ENCODE measurements at places on chromosomes 13 and 19.

- DNase-seq: peak; percentile 99
Measured at GRCh38 chr13:44435142-44435918, 61.7 kb downstream of the SERP2 start.

GRCh38 chr13:44158881-44159632, 214.6 kb upstream of the SERP2 start:
- no peak for DNase-seq

GRCh38 chr19:39641773-39642172, 13.9 kb upstream of the LGALS16 start:
- no peak for DNase-seq

- no peak for DNase-seq
Measured at GRCh38 chr19:11554160-11554559, 4.9 kb downstream of the ELOF1 start.

GRCh38 chr13:112252804-112253590, 123.2 kb upstream of the SPACA7 start:
- no peak for DNase-seq

- no peak for DNase-seq
Measured at GRCh38 chr13:31638577-31638976, 100.7 kb upstream of the RXFP2 start.

DNA sequence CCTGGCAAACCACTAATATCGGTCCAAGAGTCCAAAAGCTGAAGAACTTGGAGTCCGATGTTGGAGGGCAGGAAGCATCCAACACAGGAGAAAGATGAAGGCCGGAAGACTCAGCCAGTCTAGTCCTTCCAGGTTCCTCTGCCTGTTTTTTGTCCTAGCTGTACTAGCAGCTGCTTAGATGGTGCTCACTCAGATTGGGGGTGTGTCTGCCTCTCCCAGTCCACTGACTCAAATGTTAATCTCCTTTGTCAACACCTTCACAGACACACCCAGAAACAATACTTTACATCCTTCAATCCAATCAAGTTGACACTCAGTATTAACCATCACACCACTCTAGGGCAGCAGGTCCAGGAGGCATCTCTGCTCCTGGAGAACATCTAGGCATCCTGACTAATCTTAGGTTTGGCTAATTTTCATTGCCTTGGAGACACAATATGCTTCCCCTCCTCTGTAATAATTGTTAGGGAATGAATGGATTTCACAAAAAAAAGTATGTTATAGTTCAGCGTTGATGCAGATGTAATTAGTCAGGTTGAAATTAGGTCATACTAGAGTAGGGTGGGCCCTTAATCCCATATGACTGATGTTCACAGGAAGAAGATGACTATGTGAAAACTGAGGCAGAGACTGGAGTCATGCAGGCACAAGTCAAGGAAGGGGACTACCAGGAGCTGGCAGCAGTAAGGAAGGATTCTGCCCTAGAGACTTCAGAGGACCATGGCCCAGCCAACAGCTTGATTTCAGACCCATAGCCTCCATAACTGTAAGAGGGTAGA, 183.4 kb downstream of the RBM26 start:
- no peak for DNase-seq

DNA sequence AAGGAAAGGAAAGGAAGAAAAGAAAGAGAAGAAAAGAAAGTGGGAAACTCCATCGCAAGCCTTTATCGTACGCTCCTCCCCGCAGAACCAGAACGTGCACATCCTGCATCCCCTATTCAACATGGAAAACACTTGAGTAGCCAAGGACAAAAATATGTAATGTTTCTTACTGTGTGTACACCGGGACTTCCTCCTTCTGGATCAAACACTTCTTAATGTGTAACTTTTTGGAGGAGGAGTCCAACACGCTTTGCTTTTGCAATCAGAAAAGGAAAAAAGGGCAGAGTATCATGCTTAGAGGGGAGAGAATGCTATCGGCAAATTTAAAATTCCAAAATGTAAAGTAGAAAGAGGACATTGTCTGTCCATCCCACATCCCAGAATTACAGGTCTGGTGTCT, 7.8 kb upstream of the SHFL start:
- DNase-seq: no peak

DNA sequence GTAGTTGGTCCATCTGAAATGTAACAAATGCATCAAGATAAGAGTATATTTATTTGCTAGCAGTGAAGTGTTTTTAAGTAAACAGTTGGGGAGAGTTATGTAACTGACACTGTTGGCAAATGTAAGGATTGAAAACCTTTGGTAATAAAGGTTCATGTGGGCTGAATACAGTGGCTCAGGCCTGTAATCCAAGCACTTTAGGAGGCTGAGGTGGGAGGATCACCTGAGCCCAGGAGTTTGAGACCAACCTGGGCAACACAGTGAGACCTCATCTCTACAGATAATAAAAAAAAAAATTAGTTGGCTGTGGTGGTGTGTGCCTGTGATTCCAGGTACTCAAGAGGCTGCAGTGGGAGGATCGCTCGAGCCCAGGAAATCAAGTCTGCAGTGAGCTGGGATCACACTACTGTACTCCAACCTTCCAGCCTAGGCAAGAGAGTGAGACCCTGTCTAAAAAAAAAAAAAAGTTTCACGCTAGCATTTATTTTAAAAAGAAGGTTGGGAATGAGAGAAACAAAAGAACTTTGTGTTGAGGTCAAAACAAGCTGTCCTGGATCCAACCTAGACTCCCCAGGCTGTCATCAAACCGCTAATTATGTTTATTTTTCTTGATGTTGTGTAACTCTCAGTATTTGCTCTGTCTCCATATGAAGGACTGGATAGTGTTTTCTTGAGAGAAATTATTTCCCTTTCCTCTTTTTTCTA, 20.7 kb downstream of the SETDB2 start:
- no peak for DNase-seq

GRCh38 chr13:27339299-27339698, 68.7 kb downstream of the RASL11A start:
- peak; percentile 92 for DNase-seq

- no peak for DNase-seq
Measured at GRCh38 chr13:41645331-41645730, 188.0 kb downstream of the RGCC start.

GRCh38 chr13:45781553-45782326, 69.8 kb downstream of the SIAH3 start:
- DNase-seq: no peak

- no peak for DNase-seq
Measured at GRCh38 chr19:7654401-7654800, 14.4 kb upstream of the RETN start.

- DNase-seq: peak; percentile 73
Measured at GRCh38 chr19:39401549-39402345, 4.9 kb upstream of the ZFP36 start.

DNA sequence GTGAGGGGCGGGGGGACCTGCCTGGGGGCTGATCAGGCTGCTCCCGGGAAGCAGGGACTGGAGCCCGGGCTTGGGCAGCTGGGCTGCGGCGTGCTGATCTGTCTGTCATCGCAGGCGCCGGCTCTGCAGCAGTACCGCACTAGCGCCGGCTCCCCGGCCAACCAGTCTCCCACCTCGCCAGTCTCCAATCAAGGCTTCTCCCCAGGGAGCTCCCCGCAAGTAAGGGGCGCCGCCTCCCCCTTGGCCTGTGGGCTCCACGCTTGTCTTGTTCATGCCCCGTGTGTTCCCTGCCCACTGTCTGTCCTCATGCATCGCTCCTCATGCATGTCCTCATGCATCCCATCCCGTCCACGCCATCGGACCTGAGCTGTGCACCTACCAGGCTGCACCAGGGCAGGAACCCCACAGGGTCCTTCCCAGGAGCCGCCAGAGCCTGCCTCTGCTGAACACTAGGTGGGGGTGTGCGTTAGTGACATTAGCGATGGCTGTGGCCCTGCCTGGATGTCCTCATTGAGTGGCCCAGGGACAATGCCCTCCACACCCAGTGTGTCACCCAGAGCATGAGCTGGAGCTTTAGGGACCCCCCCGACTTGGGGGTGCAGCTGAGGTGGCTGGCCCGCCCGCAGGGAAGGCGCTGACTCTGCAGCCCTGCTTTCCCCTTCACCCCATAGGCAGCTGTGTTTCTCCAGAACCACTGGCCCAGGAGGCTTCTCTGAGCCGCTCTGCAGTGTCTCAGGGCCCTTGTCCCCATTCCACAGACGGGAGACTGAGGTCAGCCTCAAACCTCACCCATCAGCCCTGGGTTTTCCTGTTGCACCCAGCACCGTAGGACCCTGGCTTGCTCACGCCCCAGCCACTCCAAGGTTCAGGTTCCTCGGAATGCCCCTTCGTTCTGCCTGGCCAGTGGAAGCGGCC, 19.5 kb downstream of the COMP start:
- DNase-seq: peak; percentile 80

- no peak for DNase-seq
Measured at GRCh38 chr13:87207280-87208003, 463.7 kb upstream of the SLITRK5 start.

DNA sequence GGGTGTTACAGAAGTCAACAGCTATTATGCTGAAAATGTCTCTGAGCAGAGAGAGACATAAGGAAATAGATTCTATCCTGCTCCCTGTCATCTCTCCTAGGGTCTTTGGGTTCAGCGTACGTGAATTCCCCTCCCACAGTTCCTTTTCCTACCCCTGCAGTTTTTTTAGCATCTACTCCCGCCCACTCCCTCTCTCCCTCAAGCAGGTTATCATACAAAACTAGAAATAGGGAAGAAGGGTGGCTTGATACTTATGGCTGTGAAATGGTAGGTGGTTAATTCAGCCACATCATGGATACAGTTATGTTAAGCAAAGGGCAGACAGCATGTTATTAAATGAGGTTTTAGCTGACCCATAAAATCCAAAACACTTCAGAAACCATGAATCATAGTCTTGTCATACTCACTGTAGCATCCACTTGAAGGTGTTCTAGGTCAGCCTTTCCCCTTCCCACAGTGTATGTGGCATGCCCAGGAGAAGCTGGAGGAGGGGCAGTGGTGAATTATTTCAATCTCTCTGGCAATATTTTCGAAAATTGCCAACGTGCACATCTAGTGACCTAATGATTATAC, 236.8 kb upstream of the SERP2 start:
- DNase-seq: no peak

DNA sequence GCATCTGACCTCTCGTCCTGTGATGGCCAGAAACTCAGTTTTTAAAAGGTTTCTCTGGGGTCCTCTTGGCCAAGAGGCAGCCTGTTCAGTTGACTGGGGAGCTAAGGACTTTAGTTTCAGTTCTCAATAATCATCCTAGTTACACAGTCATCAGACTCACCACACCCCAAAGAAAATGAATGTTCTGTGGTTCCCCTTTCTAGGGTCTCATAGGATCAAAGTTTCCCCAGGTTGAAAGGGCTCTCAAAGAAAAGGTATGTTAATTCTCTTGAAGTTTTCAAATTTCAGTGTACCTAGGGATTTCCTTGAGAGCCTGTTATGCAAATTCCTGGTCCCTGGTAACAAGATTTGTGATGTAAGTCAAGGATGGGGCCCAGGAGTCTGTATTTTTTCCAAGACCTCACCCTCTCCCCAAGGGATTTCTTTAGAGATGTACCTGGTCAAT, 94.9 kb downstream of the FAM216B start:
- peak; percentile 58 for DNase-seq

GRCh38 chr13:45178349-45179162, 22.3 kb downstream of the KCTD4 start:
- DNase-seq: no peak

- DNase-seq: no peak
Measured at GRCh38 chr13:48158290-48158689, 63.4 kb upstream of the MED4 start.

DNA sequence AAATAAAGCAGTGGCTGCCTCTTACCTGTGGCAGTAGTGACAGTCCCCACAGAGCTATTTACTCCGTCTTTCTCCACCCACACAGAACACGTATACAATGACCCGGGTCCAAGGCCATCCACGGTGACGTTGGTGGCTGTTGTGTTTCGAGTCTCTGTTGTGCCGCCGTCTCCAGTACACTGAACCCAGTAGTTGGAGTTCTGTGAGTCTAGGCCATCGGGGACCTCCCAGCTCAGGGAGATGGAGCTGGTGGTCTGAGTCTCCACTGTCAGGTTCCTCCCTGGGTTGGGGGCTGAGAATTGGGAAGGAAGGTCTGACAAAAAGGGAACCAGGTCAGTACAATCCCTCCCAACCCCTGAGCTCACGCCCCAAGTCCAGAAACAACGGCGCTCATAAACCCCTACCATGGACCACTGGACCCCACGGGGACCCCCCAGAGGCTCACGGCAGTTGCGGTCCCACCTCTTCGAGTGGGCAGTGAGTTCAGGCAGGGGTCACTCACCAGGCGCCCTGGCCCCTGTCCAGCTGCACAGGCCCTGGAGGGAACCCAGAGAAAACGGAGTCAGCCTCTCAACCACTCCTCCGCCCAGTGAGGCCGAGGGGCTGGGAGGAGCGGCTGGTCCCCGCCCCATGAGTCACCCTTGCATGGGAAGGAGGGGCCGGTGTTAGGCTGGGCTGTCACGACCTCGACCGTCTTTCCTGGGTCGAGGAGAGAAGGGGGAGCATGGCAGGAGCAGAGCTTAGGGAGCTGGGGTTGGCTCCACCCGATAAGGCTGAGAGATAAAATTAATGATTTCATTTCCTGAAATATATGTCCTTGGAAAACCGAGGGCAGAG, 2.4 kb downstream of the PTPRH start:
- peak; percentile 92 for DNase-seq

DNA sequence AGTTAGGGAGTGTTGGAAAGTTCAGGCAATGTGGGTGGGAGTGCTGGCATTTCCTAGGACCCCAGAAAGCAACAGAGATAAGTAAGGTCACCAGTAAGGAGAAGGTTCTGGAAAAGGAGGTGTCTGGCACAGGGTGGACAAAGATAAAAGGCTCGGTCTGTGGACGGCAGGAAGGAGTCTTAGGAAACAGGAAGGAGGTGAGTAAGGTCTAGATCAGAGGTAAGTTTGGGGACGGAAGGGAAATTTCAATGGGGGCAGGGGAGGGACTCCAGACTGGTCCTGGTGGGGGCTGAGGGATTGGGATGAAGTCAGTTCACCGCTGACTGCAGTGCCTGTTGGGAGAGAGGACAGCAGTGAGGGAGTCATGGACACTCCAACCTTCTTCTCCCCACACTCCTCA, 7.8 kb upstream of the OPA3 start:
- no peak for DNase-seq

Measured in endodermal cell (in vitro differentiated cells).